ENCODE measurements at places on chromosomes 5 and 9.

GRCh38 chr5:121503111-121503840 is 348.4 kb upstream of the FTMT start:
- H3K27me3 ChIP-seq = no peaks in the 10 kb centered on the region
- no peaks in the 10 kb centered on the region for H3K36me3 ChIP-seq
- no peak for DNase-seq
- no peak overlapping the region for H3K27ac ChIP-seq
- no peaks in the 10 kb centered on the region for H3K4me1 ChIP-seq

- no peaks in the 10 kb centered on the region for H3K4me1 ChIP-seq
- H3K4me3 ChIP-seq = no peak overlapping the region
- peaks cover 3% of the 10 kb centered on the region for H3K27me3 ChIP-seq
- DNase-seq = no peak
- no peak overlapping the region for H3K27ac ChIP-seq
Measured at GRCh38 chr5:135877570-135878155, 18.0 kb downstream of the IL9 start.

GRCh38 chr9:134698587-134699342 is 57.2 kb downstream of the COL5A1 start:
- DNase-seq = peak; percentile 38
- no peaks in the 10 kb centered on the region for H3K4me1 ChIP-seq
- H3K36me3 ChIP-seq = no peaks in the 10 kb centered on the region
- H3K27ac ChIP-seq = no peak overlapping the region

- peaks cover 12% of the 10 kb centered on the region for H3K27me3 ChIP-seq
- no peaks in the 10 kb centered on the region for H3K4me1 ChIP-seq
- DNase-seq = no peak
- no peaks in the 10 kb centered on the region for H3K36me3 ChIP-seq
- no peak overlapping the region for H3K4me3 ChIP-seq
Measured at GRCh38 chr9:98612061-98612752, 96.5 kb downstream of the GABBR2 start.

DNA sequence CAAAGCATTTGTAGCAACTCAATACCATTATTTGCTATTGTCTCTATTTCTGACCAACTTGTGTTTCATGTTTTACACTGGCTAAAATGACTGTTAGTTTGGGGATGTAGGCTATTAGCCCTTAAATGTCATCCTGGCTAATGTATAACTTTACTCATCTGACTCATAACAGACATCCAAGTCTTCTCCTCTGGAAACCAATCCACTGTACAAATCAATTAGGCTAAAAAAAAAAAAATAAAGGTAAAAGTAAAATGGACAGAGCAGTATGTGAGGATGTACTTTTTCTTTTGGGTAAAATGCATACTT is 20.6 kb downstream of the MEGF9 start:
- no peak for DNase-seq
- H3K27me3 ChIP-seq = no peaks in the 10 kb centered on the region
- no peak overlapping the region for H3K4me3 ChIP-seq
- H3K36me3 ChIP-seq = peaks cover 2% of the 10 kb centered on the region
- no peak overlapping the region for H3K27ac ChIP-seq
- H3K4me1 ChIP-seq = peaks cover 26% of the 10 kb centered on the region

- H3K27ac ChIP-seq = no peak overlapping the region
- peaks cover 68% of the 10 kb centered on the region for H3K36me3 ChIP-seq
- H3K4me3 ChIP-seq = no peak overlapping the region
- no peak for DNase-seq
- H3K27me3 ChIP-seq = no peaks in the 10 kb centered on the region
Measured at GRCh38 chr9:128621730-128622455, 34.8 kb downstream of the DYNC2I2 start.

GRCh38 chr5:175521313-175521833 is 43.0 kb downstream of the SFXN1 start:
- DNase-seq = peak; percentile 68
- no peaks in the 10 kb centered on the region for H3K27me3 ChIP-seq
- peak overlapping the region; percentile 88 for H3K27ac ChIP-seq
- peak overlapping the region; percentile 57 for H3K4me3 ChIP-seq
- peaks cover 75% of the 10 kb centered on the region for H3K4me1 ChIP-seq
- H3K36me3 ChIP-seq = peaks cover 78% of the 10 kb centered on the region

GRCh38 chr9:37290940-37291485 is 131.5 kb upstream of the GRHPR start:
- peak overlapping the region; percentile 36 for H3K27ac ChIP-seq
- no peak for DNase-seq
- H3K4me1 ChIP-seq = peaks cover 40% of the 10 kb centered on the region
- H3K4me3 ChIP-seq = peak overlapping the region; percentile 44
- no peaks in the 10 kb centered on the region for H3K27me3 ChIP-seq

- H3K27ac ChIP-seq = no peak overlapping the region
- no peaks in the 10 kb centered on the region for H3K4me1 ChIP-seq
- H3K36me3 ChIP-seq = no peaks in the 10 kb centered on the region
Measured at GRCh38 chr5:38036765-38037164, 196.9 kb upstream of the GDNF start.

DNA sequence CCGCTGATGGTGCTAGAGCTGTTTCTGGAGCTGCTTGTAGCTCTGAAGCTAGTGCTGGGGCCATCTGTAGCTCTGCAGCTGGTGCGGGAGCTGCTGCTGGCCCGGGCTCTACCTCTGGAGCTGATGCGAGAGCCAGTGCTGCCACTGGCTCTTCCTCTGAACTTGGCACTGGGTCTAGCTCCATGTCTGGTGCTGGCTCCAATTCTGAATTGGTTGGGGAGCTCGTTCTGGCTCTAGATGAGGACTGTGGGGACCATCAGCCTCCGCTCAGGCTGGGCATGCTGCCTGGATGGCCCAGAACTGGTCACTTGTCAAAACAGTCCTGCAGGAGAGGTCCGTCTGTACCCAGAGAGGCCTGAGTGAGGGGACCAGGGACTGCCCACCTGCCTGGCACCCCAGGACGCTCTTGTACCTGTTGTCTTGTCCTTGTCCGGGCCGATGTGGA is 21.5 kb downstream of the OBP2B start:
- peaks cover 13% of the 10 kb centered on the region for H3K4me1 ChIP-seq
- H3K36me3 ChIP-seq = no peaks in the 10 kb centered on the region
- no peak overlapping the region for H3K27ac ChIP-seq
- no peak overlapping the region for H3K4me3 ChIP-seq
- peaks cover 33% of the 10 kb centered on the region for H3K27me3 ChIP-seq
